ENCODE measurements at places on chromosomes 12 and 14.

GRCh38 chr14:62905566-62905965 is 139.7 kb downstream of the KCNH5 start:
- no peak for DNase-seq

GRCh38 chr12:22689876-22690275 is 64.9 kb downstream of the ETNK1 start:
- DNase-seq: no peak

DNA sequence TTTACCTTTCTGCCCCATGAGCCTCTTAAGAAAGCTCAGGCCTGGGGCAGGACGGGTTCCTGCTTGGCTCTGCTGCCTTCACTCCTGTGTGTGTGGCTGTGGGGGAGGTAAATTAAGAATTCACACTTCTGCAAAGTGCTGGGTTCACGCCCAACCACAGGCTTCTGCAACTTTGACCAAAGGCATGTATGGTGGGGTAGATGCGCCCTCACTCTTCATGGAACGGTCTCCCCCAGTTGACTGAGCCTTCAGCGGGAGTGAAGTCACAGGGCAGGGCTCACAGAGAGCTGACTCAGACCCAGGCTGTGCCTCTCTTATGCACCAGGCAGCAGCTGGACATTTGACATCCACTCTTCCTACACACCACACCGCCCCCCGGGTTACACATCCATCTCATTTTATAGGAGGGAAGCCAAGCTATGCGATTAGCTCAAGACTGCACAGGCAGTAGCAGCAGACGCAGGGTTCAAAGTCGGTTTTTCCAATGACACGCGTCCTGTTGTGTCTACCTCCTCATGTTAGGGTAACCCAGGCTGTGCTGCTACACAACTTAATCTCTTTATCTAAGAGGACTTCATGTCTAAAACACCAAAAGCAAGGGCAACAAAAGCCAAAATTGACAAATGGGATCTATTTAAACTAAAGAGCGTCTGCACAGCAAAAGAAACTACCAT is 15.4 kb upstream of the BCL11B start:
- no peak for DNase-seq

GRCh38 chr14:47763188-47763854 is 87.9 kb upstream of the MDGA2 start:
- no peak for DNase-seq
